ENCODE measurements at places on chromosomes 12 and 14.

DNA sequence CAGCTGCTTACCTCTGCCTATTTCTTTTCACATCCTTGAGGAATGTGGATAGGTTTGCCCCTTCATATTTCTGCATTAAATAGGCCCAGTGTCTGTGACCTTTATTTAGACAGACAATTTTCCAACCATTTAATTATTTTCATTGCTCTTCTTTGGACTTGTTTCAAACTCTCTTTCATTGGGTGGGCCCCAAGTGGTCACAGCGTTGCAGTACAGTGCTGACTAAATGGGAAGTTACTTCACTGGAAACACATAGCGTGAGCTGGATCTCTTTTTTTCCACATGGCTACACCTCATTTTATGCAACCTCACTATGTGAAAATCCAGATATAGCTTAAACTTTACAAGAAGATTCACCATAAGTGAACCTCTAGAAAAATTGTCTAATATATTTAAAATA lies 438.9 kb downstream of the ADAMTS20 start:
- DNase-seq, result no peak

GRCh38 chr12:31248337-31248736 lies 77.6 kb downstream of the SINHCAF start:
- DNase-seq, result no peak

- DNase-seq, result no peak
These were observed 8.3 kb downstream of the HOXC5 start for GRCh38 chr12:54041097-54041690.

DNA sequence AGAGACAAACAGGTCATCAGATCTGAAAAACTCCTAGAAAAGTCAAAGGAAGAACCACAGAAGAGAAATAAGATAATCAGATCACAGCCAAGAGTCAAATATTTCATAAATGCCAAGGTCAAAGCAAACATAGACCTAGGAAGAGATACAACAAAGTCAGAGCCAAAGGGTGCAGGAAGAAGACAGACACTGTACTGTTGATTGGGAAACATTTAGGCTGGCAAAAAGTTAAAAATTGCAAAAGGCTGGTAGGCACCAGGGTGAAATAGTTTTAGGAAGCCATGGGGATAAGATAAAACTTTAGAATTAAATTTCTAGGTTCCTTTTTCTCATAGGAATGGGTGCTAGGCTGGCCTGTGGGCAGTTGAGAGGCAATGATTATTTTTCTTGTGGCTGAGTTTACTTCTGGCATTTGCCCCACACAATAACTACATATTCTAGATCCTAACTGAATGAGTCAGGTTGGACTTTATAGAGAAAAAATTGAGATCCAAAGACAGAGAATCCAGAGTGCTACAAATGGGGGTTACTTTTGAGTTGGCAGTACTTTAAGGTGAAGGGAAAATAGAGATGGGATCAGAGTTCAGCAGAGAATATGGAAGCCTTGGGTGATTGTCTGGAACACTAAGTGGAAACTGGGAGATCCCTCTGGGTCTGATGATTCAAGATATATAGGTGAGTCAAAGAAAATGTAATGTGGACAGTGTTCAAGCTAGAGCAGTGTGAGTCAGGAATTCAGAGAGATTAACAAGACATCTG lies 215.5 kb downstream of the C12orf50 start:
- no peak for DNase-seq

DNA sequence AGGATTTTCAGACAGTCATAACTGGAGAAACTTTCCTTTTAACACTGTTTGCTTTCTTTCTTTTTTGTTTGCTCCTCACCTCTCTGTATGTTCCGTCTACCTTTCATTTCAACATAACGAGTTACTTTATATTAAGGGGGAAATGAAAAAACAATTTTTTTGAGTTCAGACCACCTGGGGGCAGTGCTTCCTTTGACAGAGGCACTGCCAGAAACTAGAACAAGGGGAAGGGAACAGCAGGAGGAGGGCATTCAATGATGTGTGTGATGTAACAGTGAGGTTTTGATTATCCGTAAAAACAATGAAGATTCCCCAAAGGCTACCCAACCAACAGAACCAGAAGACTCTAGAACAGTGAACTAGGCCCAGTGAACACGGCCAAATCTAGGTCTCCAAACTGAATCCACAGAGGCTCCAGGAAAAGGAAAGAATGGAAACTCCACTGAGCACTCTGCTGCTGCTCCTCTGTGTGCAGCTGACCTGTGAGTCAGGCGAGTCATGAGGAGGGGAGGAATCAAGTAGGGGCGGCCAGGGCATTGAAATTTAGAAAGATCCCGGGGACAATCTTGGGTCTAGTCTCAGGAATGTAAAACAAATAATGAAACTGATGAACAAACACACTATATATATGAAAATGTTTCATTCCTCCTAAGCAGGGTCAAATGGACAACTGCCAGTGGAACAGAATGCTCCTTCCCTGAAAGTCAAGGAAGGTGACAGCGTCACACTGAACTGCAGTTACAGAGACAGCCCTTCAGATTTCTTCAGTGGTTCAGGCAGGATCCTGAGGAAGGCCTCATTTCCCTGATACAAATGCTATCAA lies 323.5 kb downstream of the DAD1 start:
- DNase-seq, result no peak

DNA sequence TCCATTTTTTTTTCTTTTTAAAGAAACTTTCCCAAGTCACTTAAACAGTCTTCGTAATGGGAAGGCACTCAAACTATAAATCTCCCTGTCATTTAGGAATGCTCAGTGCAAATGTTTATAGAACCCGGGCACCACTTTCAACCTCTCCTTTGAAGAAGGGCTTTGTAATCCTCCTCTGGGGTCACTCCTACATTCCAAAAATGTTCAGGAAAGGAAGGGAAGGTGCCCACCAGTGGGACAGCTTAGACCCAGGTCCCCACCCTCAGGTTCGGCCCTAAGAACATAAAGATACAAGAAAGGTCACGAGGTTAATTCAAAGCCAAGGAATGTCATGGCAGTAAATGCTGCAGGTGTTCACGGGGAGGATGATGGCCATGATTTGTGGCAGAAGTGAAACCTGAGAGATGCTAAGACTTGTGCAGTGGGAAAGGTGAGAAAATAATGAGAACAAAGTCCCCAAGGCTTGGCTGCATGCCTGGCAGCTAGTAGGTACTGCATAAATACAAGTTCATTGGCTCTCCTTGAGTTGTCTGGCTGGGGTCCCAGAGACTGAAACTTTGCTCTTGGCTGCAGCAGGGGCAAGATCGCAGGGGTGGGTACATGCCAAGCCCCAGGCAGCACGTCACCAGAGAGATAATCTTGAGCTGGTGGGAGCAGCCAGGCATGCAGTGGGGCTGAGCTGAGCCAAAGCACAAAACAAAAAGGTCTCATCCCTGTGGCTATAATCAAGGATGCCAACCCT lies 21.1 kb downstream of the KRT18 start:
- no peak for DNase-seq

- no peak for DNase-seq
These were observed 14.3 kb upstream of the SLC10A1 start for GRCh38 chr14:69811227-69811867.

DNA sequence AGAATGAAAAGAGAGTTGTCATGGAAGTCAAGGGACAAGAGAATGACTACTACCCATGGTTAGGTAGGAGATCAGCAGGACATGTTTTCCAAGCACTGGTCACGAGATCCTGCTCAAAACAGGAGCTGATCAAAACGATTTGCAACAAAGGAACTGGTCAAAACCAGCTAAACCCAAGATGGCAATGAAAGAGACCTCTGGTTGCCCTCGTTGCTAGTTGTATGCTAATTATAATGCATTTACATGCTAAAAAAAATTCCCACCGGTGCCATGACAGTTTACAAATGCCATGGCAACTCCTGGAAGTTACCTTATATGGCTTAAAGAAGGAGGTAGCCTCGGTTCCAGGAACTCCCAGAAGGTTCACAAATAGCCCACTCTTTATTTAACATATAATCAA lies 95.0 kb upstream of the OTX2 start:
- no peak for DNase-seq

GRCh38 chr12:53224897-53225634 lies 6.9 kb downstream of the RARG start:
- DNase-seq, result no peak

- no peak for DNase-seq
These were observed 9.2 kb upstream of the PLBD1 start for GRCh38 chr12:14576896-14577295.

GRCh38 chr12:1949771-1950470 lies 31.5 kb upstream of the CACNA2D4 start:
- DNase-seq, result no peak

GRCh38 chr12:14510574-14510973 lies 57.1 kb downstream of the PLBD1 start:
- no peak for DNase-seq

DNA sequence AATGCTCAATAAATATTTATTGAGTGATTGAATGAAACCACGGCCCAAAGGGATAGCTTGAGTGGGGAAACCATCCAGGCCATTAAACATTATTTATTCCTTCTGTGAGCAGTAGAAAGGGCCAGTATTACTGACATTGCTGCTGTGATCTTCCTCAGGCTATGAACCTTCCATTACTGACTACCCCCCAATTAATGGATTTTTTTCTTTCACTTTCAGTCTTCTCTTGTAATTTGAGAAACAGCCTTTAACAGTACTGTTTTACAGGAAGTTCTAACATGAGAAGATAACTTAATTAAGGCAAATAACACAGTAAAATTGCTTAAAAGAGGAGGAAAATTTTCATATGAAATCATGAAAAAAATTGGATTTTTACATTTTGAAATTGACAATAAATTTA lies 629.5 kb downstream of the TRHDE start:
- no peak for DNase-seq

GRCh38 chr14:101182476-101182875 lies 279.0 kb upstream of the RTL1 start:
- no peak for DNase-seq

DNA sequence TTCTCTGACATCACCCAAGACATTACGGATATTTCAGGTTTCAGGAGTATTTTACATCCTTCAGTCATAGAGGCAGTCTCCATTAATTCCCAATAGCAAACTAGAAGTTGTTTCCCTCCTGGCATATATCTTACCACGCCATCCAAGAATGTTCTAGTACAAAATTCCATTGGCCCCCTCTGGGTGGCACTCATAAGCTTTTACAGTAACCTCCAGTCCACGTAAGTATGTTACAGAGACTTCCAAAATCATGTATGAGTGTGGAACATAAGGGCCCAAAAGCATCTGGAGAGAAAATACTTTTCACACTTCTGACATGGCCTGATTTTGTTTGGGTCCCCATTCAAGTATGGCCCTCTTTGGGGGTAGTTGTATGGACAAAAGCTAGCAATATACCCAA lies 58.1 kb upstream of the DHRS4 start:
- no peak for DNase-seq

DNA sequence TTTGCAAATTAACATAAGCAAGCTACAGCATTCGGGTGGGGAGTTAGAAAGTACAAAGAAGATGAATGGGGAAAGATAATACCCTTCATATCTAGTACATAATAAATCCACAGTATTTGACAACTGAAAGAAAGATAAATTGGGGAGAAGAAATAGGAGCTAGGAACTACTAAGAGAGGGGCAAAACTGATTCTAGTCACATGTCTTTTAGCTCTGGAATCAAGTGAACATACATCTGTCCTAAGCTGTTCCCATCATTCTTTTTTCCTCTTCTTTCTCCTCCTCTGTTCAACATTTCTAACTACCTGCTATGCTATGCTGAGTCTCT lies 15.3 kb upstream of the APOF start:
- DNase-seq, result no peak

DNA sequence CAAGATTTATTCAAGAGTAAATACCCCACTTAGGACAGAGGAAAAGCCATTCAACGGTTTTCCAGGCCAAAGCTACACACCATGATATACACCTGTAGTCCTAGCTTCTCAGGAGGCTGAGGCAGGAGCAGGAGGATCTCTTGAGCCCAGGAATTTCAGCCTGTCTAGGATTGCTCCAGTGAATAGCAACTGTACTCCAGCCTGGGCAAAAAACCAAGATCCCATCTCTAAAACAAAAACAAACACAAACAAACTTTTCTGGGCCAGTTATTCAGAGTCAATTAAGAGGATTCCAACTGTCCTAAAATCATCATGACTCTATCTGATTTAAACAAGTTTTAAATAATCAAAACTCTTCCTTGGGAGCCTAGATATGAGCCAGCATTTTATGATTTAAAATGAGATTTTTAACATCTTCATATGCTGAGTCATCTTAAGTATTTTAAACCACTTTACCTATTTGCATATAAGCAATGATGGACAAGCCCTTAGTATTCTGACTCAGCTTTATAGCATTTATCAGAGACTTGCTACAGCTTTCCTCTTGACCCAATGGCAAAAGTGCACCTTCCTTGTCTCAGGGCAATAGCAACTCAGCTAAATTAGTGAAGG lies 77.1 kb downstream of the KCNMB4 start:
- no peak for DNase-seq

DNA sequence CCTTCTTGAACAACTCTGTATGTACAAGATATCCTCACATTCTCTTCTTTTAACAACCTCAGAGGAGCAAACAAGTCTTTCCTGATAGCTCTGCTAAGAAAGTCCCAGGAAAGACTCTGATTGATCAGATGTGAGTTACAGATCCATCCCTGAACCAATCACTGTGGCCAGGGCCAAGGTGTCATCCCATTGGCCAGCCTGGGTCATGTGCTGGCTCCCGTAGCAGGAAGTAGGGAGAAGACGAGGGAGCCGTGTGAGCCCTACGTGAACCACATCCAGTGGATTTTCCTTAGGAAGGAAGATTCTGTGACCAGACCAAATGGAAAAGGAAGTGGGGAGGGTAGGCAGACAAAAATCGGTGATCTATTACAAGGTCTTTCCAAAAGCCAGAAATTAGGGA lies 5.6 kb downstream of the P2RX7 start:
- no peak for DNase-seq

DNA sequence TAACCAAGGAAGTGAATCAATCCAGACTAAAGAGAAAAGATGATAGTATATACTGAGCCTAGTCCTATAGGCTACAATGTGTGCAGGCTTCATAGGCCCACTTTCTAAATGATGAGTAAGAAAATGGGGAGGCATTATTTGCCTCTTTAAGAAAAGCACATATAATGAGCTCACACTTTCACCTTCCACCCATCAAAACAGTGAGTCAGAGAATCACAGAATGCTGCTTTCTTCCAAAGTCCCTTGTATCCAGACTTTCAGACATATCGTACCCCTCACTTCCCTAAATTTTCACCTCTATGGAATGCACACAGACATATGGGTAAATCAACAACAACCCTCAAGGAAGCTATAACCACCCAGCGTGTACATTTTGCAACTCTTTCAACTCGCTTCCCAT lies 286.4 kb upstream of the PRKD1 start:
- DNase-seq, result no peak

DNA sequence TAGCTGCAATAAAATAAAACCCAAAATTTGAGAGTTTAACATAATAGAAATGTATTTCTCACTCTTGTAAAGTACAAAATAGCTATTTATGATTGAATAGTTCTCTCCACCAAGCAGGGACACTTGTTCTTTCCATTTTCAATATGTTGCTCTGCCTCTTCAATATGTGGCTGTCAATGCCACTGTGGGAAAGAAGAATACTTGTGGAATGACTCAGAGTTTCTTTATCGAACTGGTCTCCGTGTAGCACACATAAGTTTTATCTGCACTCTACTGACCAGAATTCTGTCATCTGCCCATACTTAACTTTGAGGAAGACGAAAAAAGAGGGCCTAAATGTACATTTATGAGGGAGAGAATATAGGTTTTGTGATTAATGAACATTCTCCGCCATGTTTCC lies 256.9 kb downstream of the ATXN7L3B start:
- no peak for DNase-seq

- DNase-seq, result no peak
These were observed 223.8 kb downstream of the DACT1 start for GRCh38 chr14:58861586-58861985.
